ENCODE measurements at places on chromosomes 7 and 10.

DNA sequence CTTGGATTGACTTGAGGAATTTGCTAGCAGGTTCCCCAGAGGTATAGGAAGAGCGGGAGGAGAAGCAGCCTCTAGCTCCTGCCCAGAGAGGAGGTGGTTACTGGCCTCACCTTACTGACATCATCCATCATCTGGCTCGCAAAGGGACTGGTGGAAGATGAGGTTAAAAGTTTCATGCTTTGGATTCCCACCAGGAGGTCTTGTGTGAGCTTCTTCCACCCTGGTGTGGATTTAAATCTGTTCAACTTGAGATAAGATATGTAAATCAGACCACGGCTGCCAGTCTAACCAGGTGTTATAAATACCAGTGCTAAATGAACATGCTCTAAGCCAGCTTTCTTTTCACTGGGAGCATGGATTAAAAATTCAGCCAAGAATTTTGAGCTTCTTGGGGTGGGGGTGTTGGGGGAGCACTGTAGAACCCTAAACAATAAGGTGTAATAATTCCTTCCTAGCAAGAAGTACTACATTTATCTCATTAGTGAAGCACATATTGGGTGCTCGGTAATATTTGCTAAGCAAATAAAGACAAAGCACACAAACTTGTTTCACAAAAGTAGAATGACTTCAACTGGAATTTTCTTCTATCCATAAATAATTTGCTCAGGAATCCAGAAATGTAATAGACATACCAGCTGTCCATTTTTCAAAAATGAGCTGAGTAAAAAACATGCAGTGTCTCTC, 7.8 kb downstream of the PROSER2 start:
- DNase-seq = no peak

- DNase-seq = no peak
These were observed 44.8 kb downstream of the BMPER start for GRCh38 chr7:33950047-33950714.

DNA sequence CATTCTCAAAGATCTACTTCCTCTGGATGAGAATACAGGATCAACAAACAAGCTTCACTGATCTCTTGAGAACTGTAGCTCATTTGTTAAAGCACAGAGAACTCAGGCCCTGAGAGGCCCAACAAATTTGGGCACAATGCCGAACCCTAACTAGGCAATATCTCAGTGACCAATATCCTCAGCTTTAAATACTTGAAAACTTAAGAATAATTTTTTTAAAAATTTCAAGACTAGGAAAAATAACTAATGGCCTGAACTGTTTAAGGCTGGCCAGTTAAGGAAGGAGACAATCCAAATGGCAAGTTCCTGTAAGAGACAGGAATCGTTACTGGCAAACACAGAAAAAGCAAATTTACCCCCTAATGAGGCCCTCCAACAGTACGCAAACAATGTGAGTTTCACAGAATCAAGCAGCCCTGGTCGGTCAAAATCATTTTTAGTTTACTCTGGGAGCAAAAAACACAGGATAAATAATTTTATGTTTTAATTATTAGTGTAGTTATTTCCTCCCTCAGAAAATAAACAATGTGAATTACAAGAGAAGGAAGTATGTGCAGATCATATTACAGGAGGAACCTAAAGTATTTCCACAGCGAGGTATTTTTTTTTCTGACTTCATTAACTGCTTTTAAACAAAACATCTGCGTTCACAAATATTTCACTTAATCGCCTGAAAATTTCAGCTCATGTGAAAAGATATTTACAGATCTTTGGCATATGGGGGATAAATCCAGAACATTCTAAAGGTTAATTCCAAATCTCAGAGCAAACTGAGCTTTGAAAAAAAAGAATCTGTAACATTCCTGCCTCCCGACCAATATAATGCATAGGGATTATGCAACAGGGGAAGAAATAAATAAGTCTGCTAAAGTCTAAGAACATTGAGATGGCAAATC, 39.5 kb downstream of the NT5C2 start:
- DNase-seq = peak; percentile 88

GRCh38 chr7:32167815-32168214, 97.6 kb upstream of the PDE1C start:
- no peak for DNase-seq

DNA sequence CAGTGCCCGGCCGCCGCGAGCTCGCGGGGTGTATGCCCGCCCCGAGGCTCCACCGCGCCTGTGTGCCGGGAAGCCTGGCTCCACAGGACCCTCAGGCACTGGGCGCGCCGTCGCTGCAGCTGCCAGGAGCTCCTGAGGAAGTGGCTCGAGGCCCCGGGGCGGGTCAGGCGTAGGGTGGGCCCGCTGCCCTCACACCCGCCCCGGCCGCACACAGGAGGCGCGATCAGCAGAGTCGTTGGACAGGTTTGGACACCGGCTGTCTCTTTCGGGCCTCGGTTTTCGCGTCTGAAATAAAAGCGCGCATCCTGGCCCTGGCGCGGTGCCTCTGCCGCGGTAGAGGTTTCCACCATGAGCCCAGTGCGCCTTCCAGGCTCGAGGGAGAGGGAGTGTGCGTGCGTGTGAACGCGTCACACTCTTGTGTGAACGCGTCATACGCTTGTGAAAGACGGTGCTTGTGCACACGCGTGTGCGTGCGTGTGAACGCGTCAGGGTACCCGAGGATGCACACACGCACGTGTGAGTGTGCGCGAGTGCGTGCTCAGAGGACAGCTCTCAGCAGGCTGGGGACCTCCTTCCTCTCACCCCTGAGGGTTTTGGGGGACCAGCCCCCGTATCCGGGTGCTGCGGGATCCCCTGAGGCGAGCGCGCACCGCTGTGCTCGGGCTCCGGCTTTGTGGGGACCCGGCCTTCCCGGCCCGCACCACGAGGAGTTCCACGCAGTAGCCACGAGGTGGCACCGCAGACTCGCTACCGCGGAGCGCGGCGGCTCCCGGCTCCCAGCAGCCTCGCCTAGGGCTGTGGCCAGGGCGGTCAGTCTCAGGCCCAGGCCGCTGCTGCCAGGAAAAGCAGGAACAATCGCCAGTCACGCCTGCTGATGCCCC, 83.8 kb downstream of the BMS1 start:
- peak; percentile 53 for DNase-seq

DNA sequence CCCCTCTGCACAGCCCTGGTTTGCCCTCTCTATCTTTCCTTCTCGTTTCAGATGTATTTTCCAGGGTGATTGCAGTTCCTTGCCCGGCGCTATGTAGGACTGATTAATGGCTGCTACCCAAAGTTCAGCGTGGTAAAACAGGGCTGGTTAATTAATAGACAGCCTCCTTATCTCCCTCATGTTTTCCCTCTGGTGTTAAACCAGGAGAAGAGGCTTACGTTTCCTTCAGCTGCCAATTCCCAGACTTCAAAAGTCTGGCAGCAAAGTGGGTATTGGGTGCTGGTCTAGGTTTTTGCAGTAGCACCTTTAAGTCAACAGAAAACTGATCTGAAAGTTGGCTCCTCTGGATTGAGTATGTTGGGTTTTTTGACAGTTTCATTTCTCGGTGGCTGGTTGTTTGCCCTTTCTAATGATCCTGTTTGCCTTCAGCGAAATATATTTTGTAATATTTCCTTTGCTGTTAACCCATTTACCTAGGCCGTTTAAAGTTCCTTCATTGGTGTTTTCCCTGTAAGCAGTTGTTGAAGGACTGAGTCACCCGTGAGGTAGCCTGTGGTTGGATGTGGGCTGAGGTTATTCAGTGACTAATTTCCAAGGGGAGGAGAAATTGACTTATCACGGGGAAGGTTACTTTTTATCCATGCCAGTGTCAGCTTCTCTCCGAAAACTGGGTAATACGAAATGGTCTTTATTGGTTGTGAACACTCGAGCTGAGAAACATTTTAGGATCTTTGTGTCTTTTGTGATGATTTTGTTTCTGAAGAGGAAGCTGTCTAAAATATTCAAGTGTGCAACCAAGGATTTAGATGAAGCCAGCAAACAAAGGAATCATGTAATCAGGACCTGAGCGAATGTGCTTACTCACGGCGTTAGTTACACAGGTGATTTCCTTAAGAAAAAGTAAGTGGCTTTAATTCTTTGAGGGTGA, 257.2 kb downstream of the KIAA1217 start:
- no peak for DNase-seq

DNA sequence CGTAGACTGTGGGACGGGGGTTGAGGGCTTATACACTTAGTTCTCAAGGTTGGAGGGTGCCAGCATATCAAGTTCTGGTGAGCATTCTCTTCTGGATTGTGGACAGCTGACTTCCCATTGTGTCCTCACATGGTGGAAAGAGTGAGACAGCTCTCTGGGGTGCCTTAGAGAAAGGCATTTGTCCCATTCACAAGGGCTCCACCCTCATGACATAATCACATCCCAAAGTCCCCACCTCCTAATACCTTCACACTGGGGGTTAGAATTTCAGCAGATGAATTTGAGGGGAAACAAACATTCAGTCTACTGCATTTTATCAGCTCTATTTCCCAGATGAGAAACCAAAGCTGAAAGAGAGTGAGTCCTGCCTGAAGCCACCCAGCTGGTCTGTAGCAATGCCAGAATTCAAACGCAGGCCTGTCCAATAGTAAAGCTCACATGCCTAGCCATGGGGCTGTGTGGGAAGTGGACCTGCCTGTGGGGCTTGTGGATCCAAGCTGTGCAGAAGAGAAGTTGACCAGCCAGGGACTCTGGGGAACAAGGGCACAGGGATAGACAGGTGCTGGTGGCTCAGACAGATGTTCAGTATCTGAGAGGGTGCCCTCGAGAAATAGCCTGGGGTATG, 34.9 kb upstream of the LOXL4 start:
- DNase-seq = no peak

GRCh38 chr7:72345208-72345727, 66.9 kb downstream of the CALN1 start:
- DNase-seq = no peak

DNA sequence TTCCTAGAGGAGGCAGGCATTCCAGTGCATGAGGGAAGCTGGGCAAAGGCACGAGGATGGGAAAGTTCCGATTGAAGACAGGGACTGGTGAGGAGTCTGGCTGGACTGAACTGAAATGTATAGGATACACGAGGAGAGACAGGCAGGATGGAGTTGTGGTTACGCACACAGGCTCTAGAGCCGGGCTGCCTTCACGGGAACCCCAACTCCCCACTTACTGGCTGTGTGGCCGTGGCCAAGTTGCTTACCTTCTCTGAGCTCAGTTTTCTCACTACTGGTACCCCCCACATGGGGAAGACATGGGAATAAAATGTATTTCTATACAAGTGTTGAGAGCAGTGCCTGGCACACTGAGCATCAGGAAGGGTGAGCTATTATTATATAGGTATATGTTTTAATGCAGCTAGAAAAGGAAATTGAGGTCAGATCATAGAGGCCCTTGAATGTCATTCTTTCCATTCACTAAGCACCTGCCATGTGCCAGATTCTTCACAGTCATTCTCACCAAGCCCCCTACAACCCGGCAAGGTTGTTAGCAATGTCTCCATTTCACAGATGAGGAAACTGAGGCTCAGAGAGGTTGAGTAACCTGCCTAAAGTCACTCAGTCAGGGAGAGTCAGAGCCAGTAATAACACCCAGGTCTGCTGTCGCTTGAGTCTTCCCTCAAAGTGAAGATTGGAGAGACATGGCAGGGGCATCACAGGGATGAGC, 9.7 kb downstream of the CHST3 start:
- DNase-seq = no peak

DNA sequence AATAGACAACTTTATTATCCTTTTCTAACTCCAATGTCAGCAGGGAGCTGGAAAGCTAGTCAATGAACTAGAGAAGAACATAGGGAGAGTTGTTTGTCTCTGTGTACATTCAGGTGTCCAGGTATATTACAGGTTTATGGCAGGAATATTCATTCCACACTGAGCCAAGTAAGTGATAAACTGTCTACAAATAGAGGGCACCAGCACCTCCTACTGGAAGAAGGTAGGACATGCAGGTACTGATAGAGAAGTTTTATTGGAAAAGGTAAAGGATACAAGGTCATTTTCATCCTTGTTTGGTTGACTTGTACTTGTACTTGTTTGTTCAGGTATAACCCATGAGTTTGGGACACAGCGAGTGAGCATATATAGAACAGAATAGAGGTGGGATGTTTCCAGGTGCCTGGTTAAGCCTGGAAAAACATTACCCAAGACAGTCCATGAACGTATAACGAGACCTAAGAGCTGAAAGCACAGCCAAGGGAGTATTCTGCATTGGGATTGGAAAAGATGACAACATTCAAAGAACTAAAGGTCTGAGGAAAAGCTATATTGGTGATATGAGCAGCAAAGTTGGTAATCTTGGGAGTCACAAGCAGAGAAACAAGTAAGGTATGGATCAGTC, 61.4 kb upstream of the PPP1R3C start:
- no peak for DNase-seq

GRCh38 chr10:10665750-10666149, 351.9 kb upstream of the CELF2 start:
- no peak for DNase-seq

GRCh38 chr7:158107806-158108205, 479.8 kb downstream of the PTPRN2 start:
- no peak for DNase-seq

- no peak for DNase-seq
These were observed 47.9 kb downstream of the PWWP2B start for GRCh38 chr10:132444877-132445351.

DNA sequence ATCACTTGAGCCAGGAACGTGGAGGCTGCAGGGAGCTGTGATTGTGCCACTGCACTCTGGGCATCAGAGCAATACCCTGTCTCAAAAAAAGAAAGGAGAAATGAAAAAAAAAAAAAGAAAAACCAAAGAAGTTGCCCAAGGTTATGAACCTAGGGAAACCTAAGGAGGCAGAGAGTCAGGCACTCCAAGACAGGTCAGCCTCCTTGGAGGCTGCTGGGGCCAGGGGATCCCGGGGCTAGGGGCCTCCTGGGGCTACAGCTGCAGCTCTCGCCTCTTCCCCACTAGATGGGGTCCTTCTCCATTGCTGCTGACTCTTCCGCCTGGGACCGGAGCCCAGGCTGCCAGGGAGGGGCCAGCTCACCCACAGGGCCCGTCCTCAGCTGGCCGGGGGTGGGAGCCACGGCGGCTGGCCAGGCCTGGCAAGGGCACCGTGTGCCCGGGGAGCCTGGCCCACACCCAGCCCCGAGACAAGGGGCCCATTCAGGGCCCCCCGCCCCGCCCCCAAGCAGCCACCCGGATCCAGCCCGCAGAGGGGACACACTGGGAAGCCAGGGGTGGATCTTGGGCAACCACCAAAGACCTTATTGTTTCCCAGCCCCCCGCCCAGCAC, 1.7 kb upstream of the SPACDR start:
- peak; percentile 97 for DNase-seq

Measured in pons (tissue), 1 donor.